ENCODE measurements at places on chromosomes 7 and 10.

GRCh38 chr10:99234041-99234790 lies 1.4 kb downstream of the HPSE2 start:
- no peak for DNase-seq

DNA sequence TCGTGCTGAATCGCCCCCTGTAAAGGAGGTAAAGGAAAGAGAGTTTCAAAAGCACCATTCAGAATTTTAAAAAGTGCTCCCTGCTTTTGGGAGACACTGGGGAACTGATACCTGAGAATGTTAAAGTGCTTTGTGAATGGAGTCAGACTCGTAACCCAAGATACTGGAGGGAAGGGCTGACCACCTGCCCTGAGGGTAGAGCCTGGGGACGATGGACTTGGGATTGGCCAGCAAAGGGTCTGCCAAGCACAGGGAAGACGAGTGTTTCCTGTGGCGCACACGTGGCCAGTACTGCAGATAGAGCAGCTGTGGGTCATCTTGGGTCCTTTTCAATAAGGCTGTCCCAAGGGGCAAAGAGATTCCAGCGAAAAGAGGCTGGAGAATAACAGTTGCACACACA lies 1284.1 kb upstream of the AUTS2 start:
- no peak for DNase-seq

GRCh38 chr10:101617102-101617823 lies 29.1 kb downstream of the DPCD start:
- DNase-seq: no peak

DNA sequence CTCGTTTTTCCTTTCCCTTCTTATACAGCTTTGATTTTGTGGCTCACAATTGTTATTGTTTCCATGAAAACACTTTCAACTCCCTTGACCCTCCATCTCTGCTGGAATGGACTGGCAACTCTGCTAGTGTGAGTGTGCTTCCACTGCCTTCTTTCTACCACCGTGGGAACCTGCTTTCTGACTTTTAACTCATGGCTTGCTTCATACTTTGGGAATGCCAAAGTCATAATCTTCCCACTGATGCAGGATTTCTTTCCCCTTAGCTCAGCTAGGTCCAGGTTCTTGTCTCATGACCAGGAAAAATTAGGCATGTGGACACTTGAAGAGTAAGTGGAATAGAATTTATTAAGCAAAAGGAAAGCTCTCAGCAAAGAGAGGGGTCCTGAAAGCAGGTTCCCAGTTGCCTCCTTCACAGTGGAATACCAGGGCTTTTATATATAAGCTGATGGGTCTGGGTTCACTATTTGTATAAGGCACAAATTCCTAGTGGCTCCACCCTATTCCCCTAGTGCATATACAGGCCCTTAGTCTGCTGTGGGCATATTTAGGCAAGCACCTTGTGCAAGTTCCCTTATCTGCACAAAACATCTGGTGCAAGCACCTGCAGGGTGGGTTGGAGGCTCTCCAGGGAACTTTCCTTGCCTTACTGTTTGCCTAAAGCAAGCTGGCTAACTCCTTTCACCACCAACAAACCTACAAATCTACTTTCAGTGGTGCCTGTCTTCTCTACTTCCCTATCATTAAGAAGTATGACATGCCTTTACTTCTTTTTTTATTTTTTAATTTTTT lies 119.5 kb downstream of the CFAP58 start:
- DNase-seq: no peak

DNA sequence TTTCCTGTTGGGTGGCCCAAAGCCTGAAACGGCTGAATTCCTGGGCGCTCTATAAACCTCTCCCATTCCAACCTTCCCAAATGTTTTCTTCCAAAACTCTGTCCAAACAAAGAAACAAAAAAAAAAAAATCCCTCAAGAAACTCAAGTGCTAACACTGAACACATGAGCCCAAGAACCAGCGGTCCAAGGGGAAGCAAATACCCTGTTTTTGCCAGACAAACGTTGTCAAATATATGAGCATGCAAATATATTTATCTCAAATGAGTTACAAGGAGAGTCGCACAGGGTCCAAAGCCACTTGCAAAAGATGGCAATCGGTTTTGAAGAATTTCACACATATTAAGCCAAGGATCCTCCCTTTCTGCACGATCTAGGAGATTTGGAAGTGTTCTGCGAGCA lies 23.3 kb upstream of the EMX2 start:
- no peak for DNase-seq

Data from T-helper 22 cell (primary cell).